ENCODE measurements at places on chromosomes 1 and 21.
A peak's percentile ranks its signal among the peaks of the same experiment; 100 is the strongest.

GRCh38 chr1:26790551-26790953 lies 2.8 kb downstream of the PIGV start:
- no peak for DNase-seq

DNA sequence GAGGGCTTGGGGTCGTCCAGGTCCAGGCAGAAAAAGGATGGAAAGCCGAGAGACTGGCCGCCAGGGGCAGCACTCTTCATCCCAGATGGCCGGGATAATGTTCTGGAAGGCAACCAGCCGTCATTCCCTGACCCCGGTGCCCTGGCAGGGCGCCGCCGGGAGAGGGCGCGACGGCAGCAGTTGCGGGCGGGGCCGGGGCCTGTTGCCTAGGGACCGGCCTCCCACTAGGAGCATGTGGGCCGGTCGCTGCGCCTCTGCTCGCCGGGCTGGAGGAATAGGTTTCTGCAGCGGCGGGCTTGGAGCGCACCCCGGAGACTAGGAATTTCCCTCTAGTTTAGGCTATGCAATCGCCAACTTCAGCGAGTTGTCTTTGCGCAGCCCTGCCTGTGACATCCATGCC lies 11.0 kb downstream of the DMRTB1 start:
- DNase-seq = no peak

DNA sequence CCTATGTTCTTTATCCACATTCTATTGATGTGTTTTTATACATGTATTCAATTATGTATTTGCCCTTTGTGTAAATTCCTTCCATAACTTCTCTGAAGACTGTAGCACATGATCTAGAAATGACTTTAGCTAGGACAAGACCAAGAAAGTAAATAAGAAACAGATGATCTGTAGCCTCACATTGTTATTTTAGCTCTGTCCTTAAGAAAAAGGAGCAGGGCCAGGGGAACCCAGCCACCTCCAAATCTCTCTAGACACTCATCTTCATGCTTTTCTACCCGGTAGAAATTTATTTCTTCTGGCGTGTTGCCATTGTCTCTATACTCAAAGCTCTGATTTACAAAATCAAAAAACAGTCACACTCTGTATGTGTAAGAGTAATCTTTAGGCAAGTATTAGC lies 27.1 kb downstream of the CDC7 start:
- DNase-seq = no peak

GRCh38 chr1:109996476-109996875 lies 11.9 kb downstream of the AHCYL1 start:
- DNase-seq = no peak

DNA sequence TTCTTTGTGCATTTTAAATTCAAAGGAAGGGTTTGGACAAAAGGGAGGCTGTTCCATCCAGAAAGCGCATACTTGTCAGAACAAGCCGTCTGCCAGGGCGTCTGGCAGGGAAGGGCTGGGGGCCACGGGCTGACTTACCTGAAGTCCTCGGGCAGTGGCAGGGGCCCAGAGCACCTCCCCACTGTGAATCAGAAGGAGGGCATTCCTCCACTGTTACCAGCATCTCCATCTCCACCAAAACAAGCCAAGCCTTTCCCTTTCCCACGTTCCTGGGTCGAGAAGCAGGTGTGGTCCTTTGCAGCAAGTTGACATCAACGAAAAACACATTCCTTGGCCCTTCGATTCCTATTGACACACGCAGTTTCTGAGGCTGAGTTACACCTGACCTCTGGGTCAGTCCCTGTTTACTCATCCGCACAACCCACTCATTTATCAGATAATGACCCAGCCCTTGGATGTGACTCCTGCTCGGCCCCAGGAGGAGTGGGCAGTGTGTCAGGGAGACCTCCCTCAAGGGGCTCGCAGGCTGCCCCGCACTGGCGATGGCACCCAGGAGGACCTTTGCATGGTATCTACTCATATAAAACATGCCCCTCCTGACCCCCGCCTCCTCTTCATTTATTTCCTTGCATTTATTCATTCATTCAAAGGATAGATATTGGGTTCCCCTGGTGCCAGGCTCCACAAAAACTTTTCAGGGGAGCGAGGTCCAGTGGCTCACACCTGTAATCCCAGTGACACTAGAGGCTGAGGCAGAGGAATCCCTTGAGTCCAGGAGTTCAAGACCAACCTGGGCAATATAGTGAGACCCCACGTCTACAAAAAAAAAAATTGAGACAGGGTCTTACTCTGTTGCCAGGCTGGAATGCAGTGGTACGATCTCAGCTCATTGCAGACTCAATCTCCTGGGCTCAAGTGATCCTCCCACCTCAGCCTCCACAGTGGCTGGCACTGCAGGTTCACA lies 60.2 kb downstream of the TOMM20 start:
- DNase-seq = no peak

DNA sequence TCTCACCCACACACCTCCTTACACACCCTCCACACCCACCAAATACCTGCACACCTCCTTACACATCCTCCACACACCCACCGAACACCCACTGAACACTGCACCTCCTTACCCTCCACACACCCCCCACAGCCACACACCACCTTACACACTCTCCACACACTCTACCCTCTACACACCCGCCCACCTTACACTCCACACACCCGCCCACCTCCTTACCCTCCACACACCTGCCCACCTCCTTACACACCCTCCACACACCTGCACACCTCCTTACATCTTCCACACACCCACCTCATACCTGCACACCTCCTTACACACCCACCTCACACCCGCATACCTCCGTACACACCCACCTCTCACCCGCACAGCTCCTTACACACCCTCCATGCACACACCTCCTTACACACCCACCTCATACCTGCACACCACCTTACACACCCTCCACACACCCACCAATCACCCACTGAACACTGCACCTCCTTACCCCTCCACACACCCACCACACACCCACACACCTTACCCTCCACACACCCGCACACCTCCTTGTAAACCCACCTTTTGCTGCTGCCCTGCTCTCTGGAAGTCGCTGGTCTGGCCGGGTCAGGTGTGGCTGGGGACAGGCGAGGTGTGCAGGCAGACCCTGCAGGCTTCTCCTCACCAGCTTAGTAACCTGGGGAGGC lies 38.5 kb downstream of the COQ8A start:
- DNase-seq = no peak

- DNase-seq = no peak
These were observed 52.8 kb downstream of the TRIM11 start for GRCh38 chr1:228353601-228354371.

DNA sequence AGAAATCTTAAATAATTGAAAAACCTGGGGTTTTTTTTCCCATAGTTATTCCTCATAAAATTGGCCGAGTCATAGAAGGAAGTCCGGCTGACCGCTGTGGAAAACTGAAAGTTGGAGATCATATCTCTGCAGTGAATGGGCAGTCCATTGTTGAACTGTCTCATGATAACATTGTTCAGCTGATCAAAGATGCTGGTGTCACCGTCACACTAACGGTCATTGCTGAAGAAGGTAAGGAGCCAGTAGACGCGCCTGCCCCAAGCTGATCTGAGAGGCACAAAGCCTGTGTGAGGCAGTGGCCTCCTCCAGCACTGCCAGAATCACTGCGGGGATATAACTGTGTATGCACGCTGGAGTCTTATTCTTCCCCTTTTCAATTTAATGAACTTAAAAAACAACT lies 100.3 kb downstream of the PHTF1 start:
- no peak for DNase-seq

GRCh38 chr1:92444351-92444750 lies 42.4 kb downstream of the GFI1 start:
- no peak for DNase-seq

DNA sequence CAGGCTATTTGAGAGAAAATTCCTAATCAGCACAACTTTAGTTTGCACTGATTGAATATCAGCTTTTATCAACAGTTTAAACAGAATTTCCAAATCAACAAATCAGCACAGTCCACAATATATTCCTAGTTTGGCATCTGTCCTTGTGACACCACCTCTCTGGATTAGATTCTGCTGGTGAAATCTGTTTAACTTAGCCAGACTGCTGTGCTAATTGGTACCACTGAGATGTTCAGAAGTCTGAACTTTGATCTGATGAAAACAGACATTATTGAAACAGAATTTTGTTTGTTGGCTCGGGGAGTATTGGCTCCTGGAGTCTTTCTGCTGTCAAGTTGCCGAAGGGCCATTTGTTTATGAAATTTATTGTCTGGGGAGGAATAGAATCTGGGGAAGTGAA lies 17.0 kb upstream of the NGF start:
- no peak for DNase-seq

DNA sequence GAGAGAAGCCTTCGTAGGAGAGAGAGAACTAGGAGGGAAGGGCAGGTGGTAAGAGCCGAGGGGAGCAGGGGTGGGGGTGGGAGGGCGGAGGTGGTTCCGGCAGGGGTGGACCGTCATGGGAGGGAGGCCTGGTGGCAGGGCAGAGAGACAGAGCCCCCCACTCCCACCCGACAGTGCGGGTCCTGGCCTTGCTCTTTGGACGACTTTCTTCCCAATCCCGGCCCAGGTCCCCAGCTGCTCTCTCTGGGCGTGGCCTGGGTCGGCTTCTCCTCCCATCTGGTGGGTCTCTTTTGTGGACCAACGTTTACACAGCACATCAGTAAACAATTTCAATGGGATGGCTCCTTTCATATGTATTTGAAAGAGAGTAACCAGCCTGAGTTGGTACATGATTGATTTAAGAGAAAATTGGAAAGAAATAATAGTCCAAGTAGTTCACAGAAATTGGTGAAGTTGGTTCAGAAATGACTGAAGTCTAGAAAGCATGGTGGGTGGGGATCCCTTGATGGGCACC lies 56.9 kb downstream of the LDLRAD2 start:
- no peak for DNase-seq

DNA sequence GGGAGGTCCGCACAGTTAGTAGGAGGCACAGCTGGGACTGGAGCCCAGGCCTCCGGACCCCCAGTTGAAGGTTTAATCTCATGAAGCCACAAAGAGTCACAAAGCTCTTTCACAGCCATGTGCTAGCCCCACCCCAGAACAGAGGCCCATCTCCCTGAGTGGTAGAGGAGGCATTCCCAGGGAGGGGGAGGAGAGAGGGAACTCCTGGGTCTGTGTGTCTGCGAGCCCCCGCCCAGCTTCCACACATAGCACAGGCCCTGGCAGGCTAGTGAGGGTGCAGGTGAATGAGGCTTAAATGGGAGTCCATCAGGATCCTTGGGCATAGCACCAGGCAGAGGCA lies 197.8 kb downstream of the MATN1 start:
- no peak for DNase-seq

DNA sequence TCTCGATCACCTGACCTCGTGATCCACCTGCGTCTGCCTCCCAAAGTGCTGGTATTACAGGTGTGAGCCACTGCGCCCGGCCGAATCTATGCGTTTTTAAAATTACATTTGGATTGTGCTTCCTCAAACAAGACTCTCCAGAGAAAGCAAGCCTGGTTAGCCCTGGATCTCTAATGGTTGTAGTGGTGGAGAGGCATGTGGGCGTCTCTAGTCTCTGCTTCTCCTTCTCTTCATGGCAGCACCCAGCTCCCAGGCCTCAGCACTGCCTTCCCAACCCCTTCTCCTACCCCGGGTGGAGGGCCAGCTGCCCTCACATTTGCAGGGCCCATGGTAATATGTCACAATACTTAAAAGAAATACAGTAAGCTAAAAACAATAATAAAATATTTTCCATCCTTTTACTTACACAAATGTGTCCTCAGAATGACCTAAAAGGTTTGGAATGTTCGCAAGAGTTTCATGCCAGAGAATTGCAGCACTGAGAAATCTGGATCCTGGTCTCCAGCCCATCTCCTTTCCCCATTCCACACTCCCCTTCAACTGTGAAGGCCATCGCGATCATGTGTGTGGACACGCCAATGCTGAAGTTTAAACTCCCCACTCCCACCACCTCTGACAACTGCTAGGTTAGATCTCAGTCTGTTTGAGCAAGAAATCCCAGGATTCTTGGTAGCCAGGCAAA lies 7.0 kb downstream of the OR14I1 start:
- no peak for DNase-seq

GRCh38 chr1:119506941-119507340 lies at the start of gene HSD3B1:
HSD3B1 (plus strand) TSS chr1:119507210; CDS start chr1:119507477, 267 bp downstream.
- no peak for DNase-seq

GRCh38 chr1:64171246-64171645 lies 32.2 kb upstream of the UBE2U start:
- peak; percentile 29 for DNase-seq

DNA sequence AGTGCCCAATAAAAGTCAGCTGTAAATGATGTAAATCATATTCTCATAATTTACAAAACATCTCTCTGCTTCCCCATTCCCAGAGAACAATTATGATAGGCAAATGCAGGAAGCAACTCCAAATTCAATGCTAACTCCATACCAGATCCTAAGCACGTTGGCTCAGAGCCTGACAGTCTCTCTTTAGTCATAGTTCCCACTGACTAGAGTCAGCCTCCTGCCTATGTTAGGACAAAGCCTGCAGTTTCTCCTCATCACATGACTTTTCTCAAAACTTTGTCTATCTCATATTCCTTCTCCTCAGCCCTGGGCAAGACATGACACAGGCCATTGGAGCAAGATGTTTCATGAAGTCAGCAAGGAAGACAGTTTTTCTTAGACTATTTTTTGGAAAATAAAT lies 101.5 kb upstream of the COL24A1 start:
- DNase-seq = no peak

DNA sequence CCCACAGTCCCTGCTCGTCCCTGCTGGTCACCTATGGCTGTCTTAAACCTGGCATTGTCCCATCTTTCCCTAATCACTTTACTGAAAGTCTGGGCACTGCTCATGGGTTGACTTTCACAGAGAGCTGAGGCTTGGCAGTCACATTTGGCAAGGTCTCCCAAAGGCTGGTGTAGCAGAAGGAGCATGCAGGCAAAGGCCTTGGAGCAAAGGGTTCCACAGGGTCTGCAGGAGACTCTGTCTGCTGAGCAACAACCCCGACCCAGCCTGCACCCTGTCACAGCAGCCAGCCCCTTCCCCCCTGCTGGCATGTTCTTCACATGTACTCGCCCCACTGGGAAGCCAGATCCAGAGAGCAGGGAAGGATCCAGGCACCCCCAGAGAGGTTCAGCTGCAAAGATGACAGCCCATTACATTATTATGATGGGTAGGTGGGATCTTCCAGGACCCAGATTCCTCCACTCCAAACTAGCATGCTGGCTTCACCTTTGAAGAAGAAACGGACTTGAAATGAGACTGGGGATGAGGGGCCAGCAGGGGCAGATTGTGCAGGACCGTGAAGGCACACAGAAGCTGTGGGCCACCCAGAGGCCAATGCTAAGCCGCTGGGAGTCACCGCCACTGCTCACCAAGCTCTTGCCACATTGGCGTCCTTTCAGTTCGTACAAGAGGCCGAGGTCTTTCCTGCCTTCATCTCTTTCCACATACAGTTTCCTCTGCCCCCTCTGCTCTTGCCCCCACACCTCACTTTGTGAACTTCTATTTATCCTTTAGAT lies 14.2 kb upstream of the TMEM125 start:
- DNase-seq = no peak

DNA sequence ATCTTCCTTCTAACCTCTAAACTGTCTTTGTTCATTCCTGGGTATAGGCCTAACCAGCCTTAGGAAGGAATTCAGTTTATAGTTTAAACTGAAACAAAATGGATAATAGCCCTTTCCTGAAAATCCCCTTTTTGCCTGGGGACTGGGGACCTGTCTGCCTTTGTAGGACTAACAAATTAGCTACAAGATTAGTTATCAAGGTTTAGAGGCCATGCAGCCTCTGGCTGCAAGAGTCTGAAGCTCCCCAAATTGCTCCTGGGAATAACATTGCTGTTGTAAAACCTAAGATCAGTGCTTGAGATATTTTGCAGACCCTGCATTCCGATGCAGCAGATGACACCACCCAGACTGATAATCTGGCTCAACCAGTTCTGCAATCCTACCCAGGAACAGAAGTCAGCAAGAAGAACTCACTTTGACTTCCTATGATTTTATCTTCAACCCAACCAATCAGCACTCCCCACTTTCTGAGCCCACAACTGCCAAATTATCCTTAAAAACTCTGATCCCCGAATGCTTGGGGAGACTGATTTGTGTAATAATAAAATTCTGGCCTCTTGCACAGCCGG lies 96.6 kb upstream of the ETV3 start:
- DNase-seq = no peak
